Astrocyte (in vitro differentiated cells and primary cell): ENCODE measurements at places on chromosomes 1 and 21. TPM values are rescaled to one million over a fixed set of nuclear protein-coding genes. Genes with fewer than 3 reads are reported as not detected.

GRCh38 chr1:243991650-243992049, 59.4 kb upstream of the ZBTB18 start:
- no peak for DNase-seq

DNA sequence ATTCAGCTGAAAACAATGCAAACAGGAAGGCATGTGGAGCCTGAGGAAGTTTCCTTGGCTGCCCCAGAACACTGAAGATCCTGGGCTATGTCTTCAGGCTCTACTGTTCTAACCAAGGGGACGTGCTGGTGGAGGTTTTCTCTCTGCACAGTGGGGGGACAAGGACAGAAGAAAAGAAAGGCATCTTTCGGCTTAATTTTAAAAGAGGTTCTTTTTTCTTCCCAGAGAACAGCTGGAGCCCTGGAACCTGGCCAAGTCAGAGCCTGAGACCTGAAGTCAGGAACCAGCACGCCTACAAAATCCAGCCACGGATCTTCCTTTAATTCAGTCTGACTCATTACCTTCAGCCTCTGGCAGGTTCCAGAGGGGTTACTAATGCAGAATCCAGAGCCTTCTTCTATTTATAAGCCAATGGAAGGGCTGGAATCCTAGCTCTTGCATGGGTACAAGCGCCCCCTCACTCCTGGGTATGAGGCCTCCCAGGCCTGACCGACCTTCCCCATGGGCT, 19.8 kb downstream of the CTNNBIP1 start:
- DNase-seq: peak; percentile 93

DNA sequence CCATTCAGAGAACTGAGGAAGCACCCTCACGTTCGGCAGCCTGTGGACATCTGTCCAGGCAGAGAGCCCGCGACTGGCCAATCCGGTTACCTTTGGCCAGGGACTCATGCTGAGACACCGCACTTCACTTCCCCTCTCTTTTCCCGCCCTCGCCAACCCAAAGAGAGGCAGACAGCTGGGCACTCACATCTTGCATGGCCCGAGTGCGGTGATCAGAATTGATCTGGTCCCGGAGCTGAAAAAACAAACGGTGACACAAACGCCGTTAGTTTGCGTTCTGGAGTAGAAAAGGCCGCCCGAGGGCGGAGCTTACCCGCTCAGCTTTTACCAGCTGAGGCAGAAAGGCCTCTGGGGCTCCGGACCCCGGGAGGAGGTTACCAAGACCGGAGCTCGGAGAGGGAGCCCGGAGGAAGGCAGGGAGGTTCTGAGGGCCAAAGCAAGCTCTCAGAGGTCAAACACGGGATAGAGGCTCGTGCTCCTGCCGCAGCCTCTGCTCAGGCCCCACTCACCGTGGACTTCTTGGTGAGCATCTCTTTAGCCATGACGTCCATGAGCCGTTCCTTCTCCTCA, 376 bp downstream of the SF3A3 start:
- DNase-seq: peak; percentile 32

DNA sequence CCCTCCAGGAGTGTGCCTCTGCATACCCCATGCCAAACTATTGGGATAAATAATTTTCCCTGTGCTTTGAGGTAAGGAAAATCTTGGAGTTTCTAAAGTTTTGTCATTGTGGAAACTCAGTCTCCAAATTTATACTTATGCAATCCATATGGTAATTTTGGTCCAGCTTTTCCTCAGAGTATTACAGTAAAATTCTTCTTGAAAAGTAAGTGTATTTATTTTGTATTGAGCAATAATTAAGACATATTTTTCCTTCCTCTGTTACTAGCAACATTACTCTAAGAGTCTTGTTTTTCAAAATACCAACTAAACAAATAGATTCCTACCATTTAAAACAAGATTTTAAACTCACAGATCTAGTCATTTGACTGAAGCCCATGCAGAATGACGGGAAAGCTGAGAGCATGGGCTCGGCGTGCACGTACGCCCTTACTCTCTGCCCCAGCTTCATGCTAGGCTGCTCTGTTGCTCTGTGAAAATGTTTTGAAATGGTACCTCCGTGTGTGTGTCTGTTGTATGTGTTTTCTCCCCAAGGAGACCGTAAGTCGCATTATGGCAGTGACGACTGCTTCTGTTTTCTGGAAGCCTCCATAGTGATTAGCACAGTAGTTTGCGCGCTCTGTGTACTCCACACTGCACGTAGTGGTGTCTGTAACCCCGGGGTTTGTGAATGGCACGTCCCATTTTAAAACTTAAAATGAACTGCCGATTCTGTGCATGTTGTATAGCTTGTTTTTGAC, 165.3 kb downstream of the SDCCAG8 start:
- DNase-seq: peak; percentile 33

GRCh38 chr1:89705901-89706699, 73.2 kb downstream of the LRRC8C start:
- no peak for DNase-seq

DNA sequence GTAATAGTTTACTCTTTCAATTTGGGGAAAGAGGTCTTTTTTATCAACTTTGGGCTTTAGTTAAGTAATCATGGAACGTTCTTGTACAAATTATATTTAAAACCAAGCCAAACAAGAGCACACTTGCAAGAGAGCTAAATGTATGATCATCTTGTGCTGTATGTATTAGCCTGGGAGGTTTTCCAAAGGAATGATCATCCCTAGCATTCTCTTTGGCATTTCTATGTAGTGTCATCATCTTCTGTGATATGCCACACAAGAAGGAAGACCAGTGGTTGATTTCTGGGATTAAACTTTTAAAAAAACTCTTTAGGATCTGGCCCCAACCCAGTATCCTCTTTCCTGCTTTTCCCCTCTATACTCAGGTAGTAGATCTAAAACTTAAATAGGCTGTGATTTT, 38.4 kb upstream of the KCNQ4 start:
- peak; percentile 17 for DNase-seq

DNA sequence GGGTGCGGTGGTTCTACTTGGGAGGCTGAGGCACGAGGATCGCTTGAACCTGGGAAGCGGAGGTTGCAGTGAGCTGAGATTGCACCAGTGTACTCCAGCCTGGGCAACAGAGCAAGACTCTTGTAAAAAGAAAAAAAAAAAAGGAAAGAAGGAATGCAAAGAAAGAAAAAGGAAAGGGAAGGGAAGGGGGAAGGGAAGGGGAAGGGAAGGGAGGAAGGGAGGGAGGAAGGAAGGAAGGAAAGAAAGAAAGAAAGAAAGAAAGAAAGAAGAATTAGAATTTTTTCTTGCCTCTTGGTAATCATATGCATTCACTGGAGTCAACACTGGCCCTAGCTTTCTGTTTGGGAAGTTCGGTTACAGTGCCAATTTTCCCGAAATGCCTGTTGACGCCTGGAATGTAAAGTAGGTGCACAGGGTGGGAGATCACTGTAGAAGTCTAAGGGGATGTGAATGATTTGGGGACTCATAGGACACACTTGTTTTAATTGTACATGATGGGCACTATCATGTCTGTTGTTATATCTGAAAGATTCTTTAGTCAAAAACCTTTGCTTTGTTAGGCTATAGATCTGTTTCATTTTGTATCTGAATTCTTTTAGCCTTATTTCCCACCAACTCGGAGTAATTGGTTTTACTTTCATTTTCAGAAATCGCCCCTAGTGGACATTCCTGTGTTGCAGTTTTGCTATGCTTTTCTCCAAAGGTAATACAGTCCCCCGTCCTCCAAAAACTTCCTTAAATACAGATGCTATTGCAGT, 59.8 kb upstream of the MORC3 start:
- DNase-seq: peak; percentile 65

Gene GPA33
- 0.99 and 1.2 TPM in 2 replicates for total RNA-seq

Gene PROK1
- total RNA-seq: not detected in 2 replicates

Gene GBP7
- total RNA-seq: not detected in 2 replicates

Gene FMO5
- 1.0 and 1.3 TPM in 2 replicates for total RNA-seq
